T-helper 22 cell (primary cell): ENCODE measurements at places on chromosomes 7 and 10.

DNA sequence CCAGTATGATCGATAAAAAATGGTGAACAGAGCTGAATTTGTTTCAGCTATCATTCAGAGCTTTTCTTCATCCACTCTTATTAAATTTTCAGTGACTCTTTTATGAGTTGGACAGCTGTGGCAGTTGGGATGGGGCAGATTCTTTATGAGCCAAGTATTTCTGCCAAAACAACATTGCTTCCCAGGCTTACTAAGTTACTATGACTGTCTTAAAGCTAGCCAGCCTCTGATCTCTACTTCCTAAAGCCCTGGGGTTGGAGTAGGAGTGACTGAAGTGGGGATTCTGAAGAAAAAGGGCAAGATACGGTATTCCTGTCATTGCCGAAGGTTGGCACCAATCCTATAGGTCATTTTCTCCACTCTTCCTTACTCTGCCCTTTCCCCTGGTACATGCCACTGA lies 12.7 kb downstream of the RPP30 start:
- DNase-seq, result no peak

- no peak for DNase-seq
Observed at GRCh38 chr10:26627324-26627723, 70.2 kb upstream of the PDSS1 start.

GRCh38 chr7:132666071-132666773 lies 90.0 kb upstream of the PLXNA4 start:
- DNase-seq, result no peak

DNA sequence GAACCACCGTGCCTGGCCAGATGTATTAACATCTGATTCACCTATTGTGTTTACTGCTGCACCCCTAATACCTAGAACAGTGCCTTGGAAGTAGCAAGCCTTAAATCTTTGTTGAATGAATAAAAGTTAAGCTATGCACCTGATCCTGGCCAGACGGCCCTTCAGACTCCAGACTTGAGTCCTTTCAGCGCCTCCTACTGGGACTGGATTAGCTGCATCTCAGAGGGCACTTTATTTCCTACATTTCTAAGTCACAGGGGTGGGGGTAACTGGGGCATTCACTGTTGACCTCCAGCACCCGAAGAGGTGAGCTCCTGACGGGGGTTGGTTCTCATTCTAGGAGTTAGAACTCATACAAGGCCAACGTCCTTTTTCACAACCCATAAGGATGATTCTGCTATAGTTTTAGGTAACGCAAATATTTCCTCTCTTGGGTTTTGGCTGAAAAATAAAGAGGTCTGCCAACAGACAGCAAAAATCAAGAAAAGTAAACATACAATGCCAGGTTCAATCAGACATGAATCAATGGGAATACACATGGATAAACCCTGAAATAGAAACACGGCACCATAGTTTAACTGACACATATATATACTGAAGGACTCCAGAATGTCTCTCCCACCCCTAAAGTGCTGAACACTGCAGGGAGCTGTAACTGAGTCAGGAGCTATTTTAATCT lies 48.0 kb upstream of the DLG5 start:
- DNase-seq, result no peak

- no peak for DNase-seq
Observed at GRCh38 chr10:49791100-49791499, 29.0 kb upstream of the OGDHL start.
